NK-92 treated with Interleukin-12 subunit alpha and Interleukin-12 subunit beta, amount 100 ng/mL, for 24 hours (cell line): ENCODE measurements at places on chromosomes 1 and 21.

DNA sequence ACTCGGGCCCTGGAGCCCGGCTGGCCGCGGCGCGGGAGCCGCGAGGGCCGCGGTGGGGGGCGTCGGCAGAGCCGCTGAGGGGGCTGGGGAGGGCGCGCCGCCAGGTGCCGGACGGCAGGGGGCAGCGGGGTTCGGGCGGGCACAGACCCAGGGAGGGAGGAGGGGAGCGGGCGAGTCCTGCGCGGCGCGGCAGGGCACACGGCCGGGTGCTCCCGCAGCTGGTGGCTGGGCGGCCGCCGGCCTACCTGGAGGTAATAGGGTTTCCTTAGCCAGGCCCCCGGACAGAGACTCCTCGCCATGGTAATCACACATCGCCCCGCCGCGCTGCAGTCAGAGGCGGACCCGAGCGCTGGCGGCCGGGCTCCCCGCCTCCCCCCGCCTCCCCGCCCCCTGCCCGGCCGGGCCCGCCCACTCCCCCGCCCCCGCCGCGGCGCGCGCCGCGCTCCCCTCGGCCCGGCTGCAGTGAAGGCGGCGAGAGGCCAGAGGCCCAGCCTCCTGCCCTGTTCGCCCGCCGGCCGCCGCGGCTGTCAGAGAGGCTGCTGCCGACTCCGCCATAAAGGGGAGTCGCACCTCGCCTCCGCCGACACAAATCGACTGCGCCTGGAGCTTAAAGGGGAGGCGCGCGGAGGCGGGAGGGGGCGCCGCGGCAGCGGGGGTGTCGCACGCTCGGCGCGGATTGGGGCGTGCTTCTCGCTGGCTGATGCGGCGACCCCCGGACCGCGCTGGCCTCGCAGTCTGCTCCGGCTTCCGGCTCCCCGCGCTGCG, at the start of gene DIPK1A:
TSS of gene DIPK1A (minus strand) at position 332 of the 765 bp plus-strand sequence. CDS start at position 299, 33 bp downstream.
- peak; percentile 86 for DNase-seq

DNA sequence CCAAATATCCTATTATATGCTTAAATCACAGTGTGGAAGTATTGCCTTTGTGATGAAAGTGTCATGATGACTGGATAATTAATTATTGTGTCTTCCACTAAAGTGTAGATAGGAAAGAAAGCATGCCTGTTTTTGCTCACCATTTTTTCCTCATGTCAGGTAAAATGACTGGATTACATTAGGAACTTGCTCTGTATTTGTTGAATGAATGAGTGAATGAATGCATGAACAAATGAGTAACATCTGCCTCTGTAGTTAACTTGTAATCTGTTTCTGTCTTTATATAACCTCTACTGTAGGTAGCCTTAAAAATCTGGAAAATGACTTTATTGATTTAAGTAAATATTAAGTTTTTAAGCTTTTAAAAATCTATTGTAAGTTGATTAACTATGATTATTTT, 2.9 kb upstream of the PTPRC start:
- DNase-seq = no peak

- no peak for DNase-seq
Measured at GRCh38 chr1:41649396-41650027, 165.0 kb upstream of the EDN2 start.

DNA sequence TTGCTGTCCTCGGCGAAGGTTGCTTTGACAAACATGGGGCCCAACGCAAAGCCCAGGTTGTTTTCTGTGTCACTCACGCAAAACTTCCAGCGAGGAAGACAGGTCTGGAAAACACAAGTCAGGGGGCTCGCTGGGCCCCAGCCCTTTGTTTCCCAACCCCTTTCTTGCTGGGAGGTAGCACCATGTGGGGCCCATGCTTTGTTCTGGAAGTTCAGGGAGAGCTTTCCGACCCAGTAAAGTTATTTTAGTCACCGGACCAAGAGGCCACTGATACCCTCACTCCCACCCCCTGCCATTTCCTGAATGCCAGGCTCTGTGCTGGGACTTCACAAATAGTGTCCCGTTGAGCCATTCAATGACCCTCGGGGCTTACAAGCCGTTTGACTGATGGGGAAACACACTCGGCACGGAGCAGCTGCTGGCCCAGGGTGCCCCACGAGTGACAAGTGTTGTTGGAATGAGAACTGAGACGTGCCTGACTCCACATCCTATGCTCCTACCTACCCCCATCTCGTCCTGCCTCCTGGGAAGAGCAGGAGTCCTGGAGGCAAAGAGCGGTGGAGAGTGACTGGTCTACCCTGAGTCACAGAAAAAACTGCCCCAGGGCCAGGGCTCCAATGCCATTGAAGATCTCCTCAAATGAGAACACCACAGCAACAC, 52.0 kb downstream of the ECE1 start:
- no peak for DNase-seq

- DNase-seq = no peak
Measured at GRCh38 chr21:46159841-46160656, 4.7 kb upstream of the FTCD start.

GRCh38 chr1:40132383-40133311, 28.5 kb upstream of the RLF start:
- no peak for DNase-seq

DNA sequence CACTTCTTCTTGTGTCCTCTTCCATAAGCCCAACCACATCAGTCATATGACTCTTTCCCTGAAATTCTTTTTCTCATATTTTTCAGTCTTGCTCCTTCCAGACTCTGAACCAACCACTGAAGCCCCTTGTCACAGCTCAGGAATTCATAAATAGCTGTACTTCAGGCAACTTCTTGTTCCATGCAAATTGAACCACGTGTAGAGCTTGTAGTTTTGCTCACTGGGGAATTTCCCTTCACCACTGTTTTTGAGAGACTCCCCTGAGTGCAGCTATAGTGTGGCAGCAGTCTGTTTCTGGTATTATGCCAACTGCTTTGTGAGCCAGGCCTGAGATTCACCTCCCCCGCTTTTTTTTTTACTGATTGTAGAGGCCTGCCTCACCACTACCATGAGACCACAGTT, 150.3 kb upstream of the SPAG17 start:
- DNase-seq = no peak

- DNase-seq = no peak
Measured at GRCh38 chr1:65948609-65949229, 156.0 kb downstream of the PDE4B start.

DNA sequence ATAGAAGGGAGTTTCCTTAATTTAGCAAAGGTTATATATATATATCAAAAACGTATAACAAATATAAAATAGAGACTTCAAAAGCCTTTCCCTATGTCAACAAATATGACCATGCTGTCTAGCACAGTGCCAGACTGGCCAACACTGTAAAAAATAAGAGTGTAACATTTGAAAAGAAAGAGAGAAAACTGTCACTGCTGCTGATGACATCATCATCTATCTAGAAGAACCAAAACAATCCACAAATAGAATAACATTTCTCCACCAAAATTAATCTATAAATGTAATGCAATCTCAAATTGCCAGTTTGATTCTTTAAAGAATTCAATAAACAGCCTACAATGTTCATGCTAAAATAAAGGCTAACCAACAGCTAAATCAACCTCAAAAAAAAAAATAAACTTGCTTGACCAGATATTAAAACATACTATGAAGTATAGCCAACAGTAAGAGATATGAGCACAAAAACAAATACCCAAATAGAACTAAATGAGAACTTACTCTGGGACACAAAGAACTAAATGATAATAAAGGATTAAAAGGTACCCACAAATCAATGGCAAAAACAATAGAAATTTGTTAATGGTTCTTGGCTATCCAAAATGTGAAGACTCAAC, 50.2 kb downstream of the ENAH start:
- DNase-seq = no peak

DNA sequence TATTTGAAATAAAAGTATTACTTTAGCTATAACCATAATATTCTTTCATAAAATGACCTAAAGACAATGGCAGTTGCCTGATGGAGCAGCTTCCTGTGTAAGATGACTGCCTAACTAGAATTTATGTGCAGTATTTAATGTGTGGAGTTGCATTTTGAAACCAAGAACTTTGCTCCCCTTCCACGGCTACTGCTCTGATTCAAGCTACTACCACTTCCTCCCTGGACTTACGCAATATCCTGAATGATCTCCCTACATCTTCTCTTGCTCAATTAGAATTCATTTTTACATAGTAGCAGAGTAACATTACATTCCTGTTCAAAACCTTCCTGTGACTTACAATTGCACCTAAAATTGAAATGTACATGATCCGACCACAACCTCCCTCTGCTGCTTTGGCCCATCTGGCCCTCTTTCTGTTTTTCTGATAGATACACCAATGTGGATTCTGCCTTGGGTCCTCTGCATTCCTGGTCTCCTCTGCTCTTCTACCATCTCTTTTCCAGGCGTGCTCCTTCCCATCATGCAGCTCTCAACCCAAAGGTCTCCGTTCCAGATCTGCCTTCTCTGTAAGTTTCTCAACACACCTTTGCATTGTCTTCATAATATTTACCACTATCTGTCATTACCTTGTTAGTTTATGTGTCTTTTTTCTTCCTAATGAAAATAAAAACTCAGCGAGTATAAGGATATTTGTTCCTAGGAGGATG, 47.4 kb upstream of the USP25 start:
- DNase-seq = peak; percentile 17

DNA sequence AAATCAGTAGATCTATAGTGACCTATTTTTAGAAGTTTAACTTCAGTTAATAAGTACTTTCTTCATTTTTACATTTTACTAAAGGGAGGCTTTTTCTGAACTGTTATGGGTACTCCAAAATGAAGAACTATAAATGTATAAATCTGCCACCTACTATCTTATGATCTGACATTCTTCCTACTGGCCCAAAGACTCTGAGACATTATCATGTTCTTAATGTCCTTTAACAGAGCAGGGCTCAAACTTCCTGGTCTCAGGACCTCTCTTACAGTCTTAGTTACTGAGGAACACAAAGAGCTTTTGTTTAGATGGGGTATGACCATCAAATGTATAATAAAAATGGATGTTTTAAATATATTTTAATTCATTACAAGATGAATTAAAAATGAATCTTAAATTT, 8.9 kb downstream of the TRIM33 start:
- DNase-seq = no peak

GRCh38 chr1:165900576-165901380, 73.4 kb downstream of the UCK2 start:
- no peak for DNase-seq

GRCh38 chr1:109468061-109468460, 1.7 kb downstream of the SYPL2 start:
- DNase-seq = no peak

DNA sequence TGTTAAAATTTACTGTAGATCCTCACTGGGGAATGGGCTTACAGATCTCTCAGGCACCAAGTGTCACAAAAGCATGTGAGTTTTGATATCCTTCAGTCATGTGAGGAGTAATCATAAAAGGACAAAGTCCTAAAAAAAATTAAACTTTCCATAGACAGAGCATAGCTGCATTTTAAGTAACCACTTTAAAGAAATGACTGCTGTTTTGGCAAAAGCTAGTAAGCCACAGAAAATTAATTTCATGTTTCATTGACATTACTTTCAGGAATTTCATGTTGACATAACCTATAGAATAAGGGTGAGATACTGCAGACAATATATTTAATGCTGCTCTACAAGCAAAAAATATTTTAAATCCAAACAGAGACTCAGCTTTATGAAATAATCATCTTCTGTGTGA, 156.3 kb downstream of the LYPLAL1 start:
- no peak for DNase-seq

DNA sequence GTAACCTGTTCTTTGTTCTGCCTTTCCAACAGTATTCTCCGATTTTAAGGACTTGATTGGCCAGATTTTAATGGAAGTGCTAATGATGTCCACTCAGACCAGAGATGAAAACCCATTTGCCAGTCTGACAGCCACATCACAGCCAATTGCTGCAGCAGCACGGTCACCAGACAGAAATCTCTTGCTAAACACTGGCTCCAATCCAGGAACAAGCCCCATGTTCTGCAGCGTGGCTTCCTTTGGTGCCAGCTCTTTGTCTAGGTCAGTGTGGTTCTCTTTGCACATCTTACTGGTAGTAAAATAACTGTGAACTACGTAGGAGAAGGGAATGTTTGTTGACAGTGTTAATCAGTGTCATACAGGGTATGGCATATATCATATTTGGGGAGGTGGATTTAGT, 72.7 kb downstream of the UBE4B start:
- DNase-seq = no peak

GRCh38 chr1:226816576-226816975, 53.8 kb upstream of the PSEN2 start:
- DNase-seq = no peak

DNA sequence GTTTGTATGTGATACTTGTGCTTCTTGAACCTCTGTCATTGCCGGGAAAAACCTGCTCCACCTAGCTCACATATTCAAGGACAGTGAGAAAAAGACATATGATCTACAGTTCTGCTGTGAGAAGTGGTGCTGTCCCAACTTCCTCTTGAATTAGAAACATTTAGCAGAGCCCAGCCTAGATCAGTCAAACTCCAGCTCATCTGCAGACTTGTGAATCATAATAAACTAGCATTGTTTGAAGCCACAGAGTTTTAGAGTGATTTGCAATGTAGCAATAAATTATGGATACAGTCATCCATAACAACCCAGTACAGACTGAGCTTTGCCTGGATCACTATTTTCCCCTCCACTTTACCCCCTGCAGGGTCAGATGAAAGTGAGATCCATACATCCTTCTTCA, 497.8 kb downstream of the PLA2G4A start:
- no peak for DNase-seq

GRCh38 chr1:212691561-212692071, 8.0 kb downstream of the BATF3 start:
- no peak for DNase-seq

GRCh38 chr1:6127587-6128163, 52.4 kb downstream of the CHD5 start:
- no peak for DNase-seq

GRCh38 chr1:226870401-226871279, at the start of gene PSEN2:
TSS of gene PSEN2 (plus strand) at chr1:226870616. CDS start at chr1:226881908, 11,292 bp downstream.
- DNase-seq = no peak

DNA sequence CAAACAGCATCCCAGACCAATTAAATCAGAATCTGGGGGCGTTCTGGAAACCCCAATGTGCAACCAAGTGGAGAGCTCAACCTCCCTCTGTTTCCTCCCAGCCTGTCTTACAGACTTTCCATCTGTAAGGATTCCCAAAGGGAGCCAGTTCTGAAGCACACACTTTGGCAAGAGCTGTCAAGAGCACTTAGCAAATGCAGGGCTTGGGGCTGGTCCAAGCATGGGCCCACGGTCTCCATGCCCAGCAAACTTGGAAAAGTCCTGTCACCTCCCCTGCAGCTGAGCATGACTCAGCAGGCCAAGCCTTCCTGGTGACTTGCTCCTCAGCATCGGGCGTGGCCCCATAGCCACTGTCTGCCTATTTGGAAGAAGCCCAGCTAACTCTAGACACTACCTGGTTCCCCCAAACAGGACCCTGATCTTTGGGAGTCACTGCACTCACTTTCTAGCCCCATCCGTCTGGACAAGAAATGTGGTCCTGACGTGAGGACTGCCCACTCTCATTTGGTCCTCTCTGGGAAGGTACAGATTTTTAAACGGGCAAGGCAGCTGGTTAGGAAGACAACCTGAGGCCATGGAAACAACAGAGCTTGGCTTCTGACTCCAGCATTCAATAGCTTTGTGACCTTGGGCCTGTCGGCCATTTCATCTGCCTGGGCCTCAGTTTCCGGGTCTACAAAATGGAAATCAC, 16.9 kb downstream of the SLC2A1 start:
- DNase-seq = no peak
